Right lobe of liver (tissue), 6 donors: ENCODE measurements at places on chromosomes 1 and 21. TPM values are rescaled to one million over a fixed set of nuclear protein-coding genes. Genes with fewer than 3 reads are reported as not detected.

- no peak for DNase-seq
These were observed 171.4 kb downstream of the PRDM2 start for GRCh38 chr1:13871413-13871812.

- DNase-seq = no peak
These were observed 17.2 kb upstream of the LAPTM5 start for GRCh38 chr1:30774550-30775432.

- DNase-seq = no peak
These were observed 423.3 kb upstream of the CAMK1G start for GRCh38 chr1:209160230-209160629.

- DNase-seq = no peak
These were observed 21.3 kb downstream of the UROD start for GRCh38 chr1:45033356-45033755.

DNA sequence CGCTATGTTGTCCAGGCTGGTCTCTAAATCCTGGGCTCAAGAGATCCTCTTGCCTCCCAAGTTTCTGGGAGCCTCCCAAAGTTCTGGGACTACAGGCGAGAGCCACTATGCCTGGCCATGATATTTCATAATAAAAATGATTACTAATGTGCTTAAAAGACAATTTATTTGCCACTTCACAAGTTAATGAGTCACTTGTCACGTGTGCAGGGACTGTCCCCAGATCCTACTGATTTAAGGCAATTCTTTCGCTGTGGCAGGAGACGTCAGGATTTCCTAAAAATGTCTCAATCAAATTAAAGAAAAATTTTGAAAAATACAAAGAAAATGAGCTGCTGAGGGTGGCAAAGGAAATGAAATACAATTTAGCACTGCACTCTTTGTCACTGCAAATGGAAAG lies 43.5 kb downstream of the B3GALNT2 start:
- DNase-seq = no peak

DNA sequence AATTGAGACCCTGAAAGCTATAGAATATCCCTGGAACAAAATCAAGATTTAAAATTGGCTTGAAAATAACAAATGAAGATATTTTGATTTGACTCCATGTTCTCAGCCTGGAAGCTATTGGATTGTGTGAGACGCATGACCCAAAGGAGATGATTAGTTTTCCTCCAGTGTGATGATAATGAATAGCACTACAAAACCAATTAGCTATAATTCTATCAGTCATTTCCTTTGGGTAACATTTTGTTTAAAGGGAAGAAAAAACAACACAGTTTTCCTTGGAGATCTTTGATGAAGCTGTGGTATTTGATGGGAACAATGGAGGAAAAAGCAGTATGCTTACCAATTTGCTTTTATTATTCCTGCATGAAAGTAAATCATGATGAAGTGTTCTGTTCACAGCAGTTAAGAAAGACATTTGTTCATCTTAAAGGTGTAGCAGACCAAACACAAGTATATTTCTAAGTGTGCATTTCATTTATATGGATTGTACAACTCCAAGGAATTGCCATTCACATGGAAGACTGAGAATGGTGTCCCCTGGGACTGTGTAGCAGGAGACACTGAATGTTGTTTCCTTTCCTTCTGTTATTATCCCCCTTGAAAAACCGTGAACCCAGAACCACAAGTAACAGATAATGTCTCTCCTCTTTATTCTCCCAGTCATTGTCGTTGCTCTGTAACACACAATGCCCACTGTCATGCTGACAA lies 111.4 kb downstream of the CACHD1 start:
- no peak for DNase-seq

DNA sequence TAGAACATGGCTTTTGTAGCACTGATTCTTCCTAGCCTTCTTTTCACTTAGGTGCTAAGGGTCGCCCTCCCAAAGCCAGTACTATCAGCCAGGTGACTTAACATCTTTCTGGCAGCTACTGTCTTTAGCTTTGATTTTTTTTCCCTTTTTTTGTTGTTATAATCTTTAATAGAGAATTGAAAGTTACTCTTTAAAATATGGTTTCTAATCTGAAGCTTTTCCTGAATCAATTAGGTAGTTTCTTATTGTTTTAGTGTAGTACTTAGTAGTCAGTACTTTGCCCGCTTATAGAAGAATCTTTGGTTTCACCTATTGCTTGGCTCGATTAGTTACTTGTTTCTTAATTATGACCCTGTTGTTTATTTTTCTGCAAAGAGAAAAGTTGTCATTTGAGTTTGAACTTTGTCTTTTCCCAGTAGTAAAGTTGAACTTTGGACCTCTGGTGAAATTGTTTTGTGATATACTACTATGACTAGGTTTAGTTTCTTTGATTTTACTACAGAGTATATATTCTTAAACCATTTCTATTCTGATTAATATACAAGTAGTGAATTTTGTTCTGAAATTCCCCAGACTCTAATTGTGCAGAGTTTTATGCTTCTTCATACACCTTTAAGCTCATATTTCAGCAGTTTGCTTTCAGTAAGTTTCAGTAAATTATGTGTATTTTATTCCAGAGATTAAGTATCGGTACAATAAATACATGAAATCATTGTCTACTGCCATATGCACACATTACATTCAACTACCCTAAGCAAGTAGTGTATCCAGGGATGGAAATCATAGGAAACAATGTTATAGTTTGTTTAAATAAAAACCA lies 3.9 kb downstream of the MAGI3 start:
- DNase-seq = no peak

GRCh38 chr1:204653590-204654340 lies 31.8 kb downstream of the LRRN2 start:
- DNase-seq = no peak

DNA sequence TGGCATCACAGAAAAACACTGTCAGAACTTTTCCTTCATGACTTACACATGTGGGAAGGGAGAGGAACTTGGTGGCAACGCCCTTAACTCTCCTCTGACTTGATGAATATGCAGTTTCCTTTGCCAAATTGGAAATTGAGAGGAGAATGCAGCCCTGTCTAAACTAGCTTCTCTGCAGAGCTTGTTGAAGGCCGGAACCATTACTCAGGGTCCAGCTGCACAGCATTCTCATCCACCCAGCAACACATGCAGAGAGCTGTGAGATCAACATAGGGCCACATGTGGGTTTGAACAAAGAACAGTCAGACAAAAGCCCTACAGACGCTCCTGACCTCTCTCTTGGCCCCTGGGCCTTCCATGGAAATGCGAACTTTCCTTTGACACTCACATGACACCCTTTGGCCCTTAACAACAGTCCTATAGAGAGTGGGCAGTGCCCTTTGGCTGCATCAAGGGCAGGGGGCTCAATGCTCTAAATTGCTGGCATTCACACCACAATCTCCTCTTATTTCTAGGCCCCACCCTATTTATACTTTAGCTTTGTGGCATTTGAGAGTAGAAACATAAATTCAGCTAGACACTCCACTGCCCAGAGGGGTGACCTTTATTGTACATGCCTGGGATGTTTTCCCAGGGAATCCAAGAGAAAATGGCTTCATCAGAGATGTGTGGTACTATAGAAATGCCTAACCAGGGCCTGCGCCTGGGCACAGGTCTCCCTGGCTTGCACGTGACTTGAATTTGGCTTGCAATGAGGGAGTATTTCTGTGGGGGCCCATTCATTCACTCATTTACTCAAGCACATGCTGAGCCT lies 64.4 kb downstream of the CDC7 start:
- no peak for DNase-seq

- DNase-seq = no peak
These were observed 54.5 kb upstream of the LHX8 start for GRCh38 chr1:75079538-75080290.

GRCh38 chr1:228992907-228993535 lies 257.7 kb downstream of the RHOU start:
- DNase-seq = no peak

ELF3 gene
- 83.1 TPM for total RNA-seq

RNF207 gene
- total RNA-seq = 20.5 TPM

ZNF695 gene
- total RNA-seq = not detected

ZNF648 gene
- total RNA-seq = 0.39 TPM

LRRN2 gene
- total RNA-seq = 0.12 TPM

LDLRAD2 gene
- not detected for total RNA-seq

AMY2B gene
- 4.3 TPM for total RNA-seq

C1orf87 gene
- not detected for total RNA-seq
